ENCODE measurements at places on chromosomes 12 and 14. TPM values are rescaled to one million over a fixed set of nuclear protein-coding genes. Genes with fewer than 3 reads are reported as not detected.

Gene BLOC1S1
- 129 TPM for total RNA-seq

Gene TAS2R9
- not detected for total RNA-seq

Gene PGAM5
- 25.4 TPM for total RNA-seq

Gene PIK3C2G
- 0.69 TPM for total RNA-seq

Gene CCDC197
- total RNA-seq, result not detected

GRCh38 chr12:15679151-15679550 is 110.0 kb downstream of the EPS8 start:
- no peak overlapping the region for H3K4me3 ChIP-seq
- no peaks in the 10 kb centered on the region for H3K27me3 ChIP-seq
- no peaks in the 10 kb centered on the region for H3K4me1 ChIP-seq
- no peak for DNase-seq
- H3K27ac ChIP-seq, result no peak overlapping the region
- no peaks in the 10 kb centered on the region for H3K36me3 ChIP-seq

DNA sequence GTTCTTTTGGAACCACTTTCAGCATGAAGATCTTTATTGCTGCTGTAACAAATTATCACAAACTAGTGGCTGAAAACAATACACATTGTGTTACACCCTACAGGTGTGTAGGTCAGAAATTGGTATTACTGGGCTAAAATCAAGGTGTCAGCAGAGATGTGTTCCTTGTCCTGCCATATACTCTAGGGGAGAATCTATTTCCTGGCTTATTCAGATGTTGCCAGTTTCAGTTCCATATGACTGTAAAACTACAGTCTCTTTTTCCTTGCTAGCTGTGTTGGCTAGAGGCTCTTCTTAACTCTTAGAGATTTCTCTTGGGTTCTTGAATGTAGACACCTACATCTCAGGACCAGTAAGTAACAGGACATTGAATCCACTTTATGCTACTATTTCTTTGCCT is 215.6 kb upstream of the PPFIA2 start:
- H3K36me3 ChIP-seq, result no peaks in the 10 kb centered on the region
- H3K27me3 ChIP-seq, result no peaks in the 10 kb centered on the region
- H3K4me1 ChIP-seq, result no peaks in the 10 kb centered on the region
- H3K4me3 ChIP-seq, result no peak overlapping the region
- DNase-seq, result no peak
- no peak overlapping the region for H3K27ac ChIP-seq

DNA sequence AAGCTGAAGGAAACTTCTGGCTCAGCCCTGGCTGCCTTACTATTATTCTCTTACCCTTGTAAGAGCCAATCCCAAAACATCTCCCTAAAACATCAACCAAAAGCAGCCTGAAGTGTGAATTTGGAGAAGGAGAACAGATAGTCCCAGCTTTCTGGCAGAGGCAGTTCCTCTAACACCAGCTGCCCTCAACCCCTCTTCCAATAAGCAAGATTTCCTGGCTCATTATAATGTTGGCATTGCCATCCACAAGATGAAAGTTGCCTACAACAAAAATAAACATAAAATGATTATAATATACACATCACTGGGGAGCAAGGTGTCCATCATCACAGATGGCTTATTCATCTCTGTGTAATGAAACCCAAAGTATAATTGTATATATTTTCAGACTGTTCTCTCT is 352.5 kb upstream of the CCDC196 start:
- no peak overlapping the region for H3K27ac ChIP-seq
- H3K27me3 ChIP-seq, result no peaks in the 10 kb centered on the region
- no peaks in the 10 kb centered on the region for H3K4me1 ChIP-seq
- H3K4me3 ChIP-seq, result no peak overlapping the region
- no peaks in the 10 kb centered on the region for H3K36me3 ChIP-seq
- DNase-seq, result no peak

GRCh38 chr14:72892103-72892878 is 1.6 kb downstream of the DPF3 start:
- no peaks in the 10 kb centered on the region for H3K36me3 ChIP-seq
- no peak for DNase-seq
- H3K27me3 ChIP-seq, result peaks cover 47% of the 10 kb centered on the region
- no peak overlapping the region for H3K27ac ChIP-seq
- H3K4me3 ChIP-seq, result peak overlapping the region; percentile 90
- peaks cover 22% of the 10 kb centered on the region for H3K4me1 ChIP-seq

DNA sequence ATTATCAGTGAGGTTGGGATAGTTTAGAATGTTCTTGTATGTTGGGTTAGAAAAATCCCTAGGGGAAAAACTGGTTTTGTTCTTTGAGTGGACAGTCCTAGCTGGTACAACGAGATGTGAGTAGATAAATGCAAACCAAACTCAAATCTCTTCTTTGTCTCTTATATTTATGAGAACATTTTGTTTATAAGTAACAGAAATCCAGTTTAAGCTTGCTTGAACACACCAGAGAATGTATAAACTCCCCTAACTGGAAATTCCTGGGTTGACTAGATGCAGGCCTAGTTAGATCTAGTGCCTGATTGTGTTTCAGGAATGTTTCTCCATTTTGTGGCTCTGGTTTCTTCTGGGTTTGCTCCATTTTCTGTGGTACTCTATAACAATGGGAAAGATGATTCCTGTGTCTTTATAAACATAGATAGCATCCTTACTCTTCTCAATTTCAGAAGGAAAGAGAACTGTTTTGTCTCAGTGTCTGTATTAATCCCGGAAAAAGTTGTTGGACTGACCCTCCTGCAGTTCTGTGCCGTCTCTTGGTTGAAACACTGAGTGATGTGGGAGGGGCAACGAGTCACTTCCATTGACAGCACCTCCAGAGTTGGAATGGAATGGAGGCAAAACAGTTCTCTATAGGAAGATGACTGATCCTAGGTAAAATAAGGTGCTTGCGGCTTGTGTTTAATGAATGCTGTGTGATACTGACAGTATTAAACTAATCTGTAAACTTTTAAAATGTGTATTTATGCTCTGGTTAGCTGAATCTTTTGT is 244.8 kb downstream of the TMTC2 start:
- no peaks in the 10 kb centered on the region for H3K4me1 ChIP-seq
- H3K27ac ChIP-seq, result no peak overlapping the region
- no peak for DNase-seq
- H3K27me3 ChIP-seq, result no peaks in the 10 kb centered on the region

- H3K27ac ChIP-seq, result peak overlapping the region; percentile 52
- no peak overlapping the region for H3K4me3 ChIP-seq
- no peaks in the 10 kb centered on the region for H3K27me3 ChIP-seq
- H3K4me1 ChIP-seq, result peaks cover 11% of the 10 kb centered on the region
- H3K36me3 ChIP-seq, result no peaks in the 10 kb centered on the region
Measured at GRCh38 chr12:68559984-68560850, 50.5 kb upstream of the RAP1B start.

GRCh38 chr14:22003461-22003860 is 329.8 kb upstream of the OR4E1 start:
- no peaks in the 10 kb centered on the region for H3K36me3 ChIP-seq
- no peaks in the 10 kb centered on the region for H3K4me1 ChIP-seq
- H3K27me3 ChIP-seq, result no peaks in the 10 kb centered on the region
- no peak overlapping the region for H3K4me3 ChIP-seq
- no peak overlapping the region for H3K27ac ChIP-seq

- DNase-seq, result peak; percentile 87
- H3K4me1 ChIP-seq, result peaks cover 21% of the 10 kb centered on the region
- no peak overlapping the region for H3K4me3 ChIP-seq
- peaks cover 14% of the 10 kb centered on the region for H3K36me3 ChIP-seq
Measured at GRCh38 chr12:120583478-120584030, 2.4 kb upstream of the POP5 start.

- H3K27ac ChIP-seq, result no peak overlapping the region
- no peak for DNase-seq
- H3K36me3 ChIP-seq, result no peaks in the 10 kb centered on the region
Measured at GRCh38 chr12:131616043-131616700, 94.7 kb upstream of the SFSWAP start.
